ENCODE measurements at places on chromosomes 6 and 20. TPM values are rescaled to one million over a fixed set of nuclear protein-coding genes. Genes with fewer than 3 reads are reported as not detected.

DNA sequence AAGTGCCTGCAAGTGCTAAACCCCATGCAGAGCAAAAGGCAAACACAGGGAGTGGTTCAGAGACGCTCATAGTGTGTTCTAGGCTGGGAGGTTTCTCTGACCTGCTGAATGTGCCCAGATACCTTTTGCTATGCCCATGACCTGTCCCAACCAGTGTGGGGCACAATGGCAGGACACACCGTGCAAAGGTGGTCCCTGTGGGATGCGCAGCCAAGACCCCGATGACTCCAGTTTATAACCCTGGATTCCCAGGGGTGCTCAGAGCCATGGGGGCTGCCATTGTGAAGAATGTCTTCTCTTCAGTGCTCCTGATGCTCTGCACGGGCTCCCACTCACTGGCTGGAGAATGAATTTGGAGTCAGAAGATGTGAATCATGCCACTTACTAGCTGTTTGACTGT lies 2.2 kb upstream of the NINL start:
- no peak for DNase-seq

DNA sequence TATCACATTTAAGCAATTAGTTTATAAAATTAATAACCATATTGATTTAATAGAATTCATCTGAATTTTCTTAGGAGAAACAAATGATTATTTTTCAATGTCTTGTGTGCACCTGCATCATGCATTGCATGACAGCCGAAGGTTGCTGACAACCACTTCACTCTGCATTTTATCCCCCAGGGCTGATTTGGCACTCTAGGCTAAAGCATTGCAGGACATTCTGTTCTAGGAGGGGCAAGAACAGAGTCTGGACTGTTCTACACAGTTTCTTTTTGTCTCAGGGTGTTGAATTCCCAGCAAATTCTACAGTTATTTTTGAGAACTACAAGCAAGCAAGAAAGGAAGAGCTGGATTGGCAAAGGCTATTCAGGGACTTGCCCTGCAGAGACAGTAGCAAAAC lies 570.4 kb upstream of the EYS start:
- DNase-seq: no peak

DNA sequence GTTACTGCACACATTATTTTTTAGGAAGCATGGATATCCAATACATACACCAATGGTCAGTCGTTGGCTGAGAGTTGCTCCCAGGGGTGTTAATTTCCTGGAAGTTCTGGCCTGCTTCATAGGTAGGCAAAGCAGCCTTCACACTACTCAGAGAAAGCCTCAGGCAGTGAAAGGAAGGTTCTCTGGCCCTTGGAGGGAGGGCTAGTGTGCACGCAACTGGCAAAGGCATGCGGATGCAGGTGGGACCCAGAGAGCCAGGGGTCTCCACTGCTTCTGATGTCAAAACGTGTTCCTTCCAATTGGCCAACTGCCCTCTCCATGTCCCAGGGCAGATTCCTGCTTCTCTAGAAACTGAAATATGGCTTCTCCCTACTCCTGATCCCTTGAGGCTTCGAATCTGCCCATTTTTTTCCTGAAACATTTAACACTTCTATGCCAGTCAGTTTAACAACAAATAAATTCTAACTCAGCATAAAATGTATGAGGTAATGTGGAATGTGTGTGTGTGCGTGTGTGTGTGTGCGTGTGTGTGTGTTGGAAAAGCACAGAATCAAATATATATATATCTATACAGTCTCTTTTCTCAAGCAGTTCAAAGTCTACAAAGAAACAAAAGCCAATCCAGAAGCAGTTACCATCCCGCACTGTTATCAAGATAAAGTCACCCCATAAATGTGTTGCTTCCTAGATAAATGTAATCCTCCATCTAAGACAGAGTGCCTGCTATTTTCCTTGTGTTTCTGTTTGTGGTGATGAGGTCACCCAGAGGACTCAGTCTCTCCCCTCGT lies 94.0 kb upstream of the HIVEP1 start:
- DNase-seq: no peak

- no peak for DNase-seq
These were observed 126.6 kb downstream of the MTFR2 start for GRCh38 chr6:136123468-136123867.

- no peak for DNase-seq
These were observed 406.9 kb upstream of the MAP3K7 start for GRCh38 chr6:90993770-90994169.

GRCh38 chr6:105282631-105283585 lies 103.1 kb upstream of the POPDC3 start:
- no peak for DNase-seq

- no peak for DNase-seq
These were observed 382.4 kb upstream of the MMS22L start for GRCh38 chr6:97665446-97665845.

- no peak for DNase-seq
These were observed 70.6 kb upstream of the F13A1 start for GRCh38 chr6:6390849-6391602.

GRCh38 chr6:111548368-111548767 lies 57.3 kb downstream of the TRAF3IP2 start:
- no peak for DNase-seq

- DNase-seq: no peak
These were observed 107.3 kb downstream of the GMPR start for GRCh38 chr6:16345449-16346330.

DNA sequence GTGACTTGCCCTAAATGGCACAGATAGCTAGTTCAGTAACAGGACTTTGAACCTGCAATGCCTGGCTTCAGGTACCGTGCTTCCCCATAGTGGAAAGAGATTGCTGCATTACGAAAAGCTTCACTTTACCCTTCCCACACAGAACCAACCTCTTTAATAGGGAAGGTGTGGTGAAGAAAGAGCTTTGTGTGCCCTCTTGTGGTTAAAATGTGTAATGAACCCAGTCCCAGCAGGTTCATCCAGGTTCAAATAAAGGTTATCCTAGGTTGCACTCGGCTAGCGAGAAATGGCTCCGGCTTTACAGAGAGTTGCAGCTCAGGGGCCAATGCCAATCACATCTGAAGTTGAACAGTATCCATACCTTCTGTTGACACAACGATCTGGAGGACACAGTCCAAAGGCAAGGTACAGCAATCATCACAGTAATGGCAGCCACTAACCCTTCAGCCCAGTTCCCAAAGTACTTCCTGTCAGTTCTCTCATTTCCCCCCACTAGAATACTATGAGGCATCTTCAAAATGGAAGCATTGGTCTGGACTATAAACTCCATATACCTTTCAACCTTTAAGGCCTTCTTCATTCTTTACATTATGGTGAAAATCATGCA lies 3.0 kb downstream of the DEFB115 start:
- DNase-seq: no peak

- no peak for DNase-seq
These were observed 152.3 kb downstream of the CARMIL1 start for GRCh38 chr6:25431306-25431974.

- no peak for DNase-seq
These were observed 78.2 kb upstream of the PTPRK start for GRCh38 chr6:128598571-128598970.

GRCh38 chr20:53946106-53946505 lies 124.3 kb downstream of the BCAS1 start:
- DNase-seq: no peak

GRCh38 chr20:21607971-21608725 lies 94.3 kb upstream of the NKX2-2 start:
- no peak for DNase-seq

DNA sequence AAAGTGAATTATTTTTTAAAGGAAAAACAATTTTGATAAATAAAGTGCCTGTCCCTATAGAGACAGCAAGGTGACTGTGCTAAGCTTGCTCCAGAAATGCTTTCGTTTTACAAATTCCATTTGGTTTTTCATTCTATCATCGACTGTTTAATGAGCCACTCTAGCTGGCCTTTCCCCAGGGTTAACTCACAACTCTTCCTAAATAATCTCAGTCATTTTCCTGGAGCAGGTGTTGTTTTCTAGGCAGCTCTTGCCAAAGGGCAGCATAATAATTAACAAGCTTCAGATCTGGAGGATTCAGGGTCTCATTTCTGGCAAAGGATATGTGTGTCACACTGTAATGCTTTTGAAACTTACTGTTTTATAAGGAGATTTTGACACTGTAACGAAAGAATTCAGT lies 184.2 kb downstream of the KHDC1L start:
- DNase-seq: no peak

DNA sequence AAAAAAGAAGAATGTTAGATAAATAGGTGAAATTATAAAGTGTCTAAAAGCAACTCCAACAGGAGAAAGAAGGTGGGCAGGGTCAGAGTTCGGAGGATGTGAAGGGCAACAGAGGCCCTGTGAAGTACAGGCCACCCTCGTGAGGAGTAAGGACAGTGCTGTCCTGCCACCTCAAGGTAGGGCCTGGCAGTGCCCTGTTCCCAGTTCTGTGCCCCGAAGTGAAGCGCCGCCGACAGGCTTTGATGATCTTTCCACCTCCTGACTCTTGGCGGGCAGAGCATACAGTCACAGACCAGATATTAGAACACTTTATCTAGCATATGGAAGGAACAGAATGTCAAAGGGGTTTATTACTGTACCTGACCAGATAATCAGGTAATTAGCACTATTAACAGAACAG lies 75.8 kb downstream of the GJA10 start:
- DNase-seq: no peak

GRCh38 chr20:9440892-9441291 lies 73.5 kb upstream of the LAMP5 start:
- DNase-seq: no peak

DNA sequence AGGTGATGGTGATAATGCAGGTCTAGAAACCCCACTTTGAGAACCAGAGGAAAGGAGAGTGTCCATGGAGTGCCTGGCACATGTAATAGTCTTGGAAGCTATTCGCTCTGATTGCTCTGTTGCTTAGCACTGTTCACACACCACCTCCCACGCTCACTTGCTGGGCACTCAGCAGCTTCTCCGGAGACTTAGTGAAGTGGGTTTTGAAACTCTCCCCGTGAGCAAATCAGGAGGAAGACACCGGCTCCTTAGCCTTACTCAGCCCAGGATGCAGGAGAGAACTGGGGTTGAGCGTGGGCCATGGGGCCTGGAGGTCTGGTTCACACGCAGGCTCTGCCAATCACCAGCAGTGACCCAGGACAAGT lies 22.2 kb downstream of the BMP7 start:
- DNase-seq: no peak

- DNase-seq: no peak
These were observed 61.8 kb downstream of the CNBD2 start for GRCh38 chr20:36030149-36030548.

GRCh38 chr6:166911248-166911677 lies 45.1 kb downstream of the RNASET2 start:
- no peak for DNase-seq

GRCh38 chr6:101110814-101111213 lies 229.7 kb upstream of the ASCC3 start:
- DNase-seq: no peak

DNA sequence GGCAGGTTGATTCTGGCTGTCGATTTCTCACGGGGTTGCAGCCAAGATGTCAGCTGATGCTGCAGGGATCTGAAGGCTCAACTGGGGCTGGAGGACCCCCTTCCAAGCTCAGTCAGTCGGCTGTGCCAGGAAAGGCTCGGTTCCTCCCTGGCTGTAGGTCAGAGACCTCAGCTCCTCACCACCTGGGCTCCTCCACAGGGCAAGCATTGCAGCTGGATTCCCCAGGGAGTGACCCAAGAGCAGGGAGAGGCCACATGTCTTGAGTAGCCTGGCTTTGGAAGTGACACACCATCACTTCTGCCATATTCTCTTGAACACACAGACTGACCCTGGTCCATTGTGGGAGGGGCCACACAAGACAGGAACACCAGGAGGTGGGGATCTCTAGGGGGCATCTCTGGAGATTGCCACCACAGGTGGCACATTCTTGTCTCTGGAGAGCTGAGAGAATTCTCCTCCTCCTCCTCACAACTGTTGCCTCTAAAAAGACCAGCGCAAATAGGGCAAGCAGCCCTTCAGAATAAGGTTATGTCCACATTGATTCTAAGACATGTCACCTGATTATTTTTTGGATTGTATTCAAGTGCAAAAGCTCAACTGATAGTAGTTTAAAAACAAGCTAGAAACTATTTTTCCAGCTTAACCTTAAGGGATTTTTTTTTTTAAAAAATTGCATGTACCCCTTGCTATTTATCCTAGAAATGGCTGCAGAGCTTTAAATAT lies 270.5 kb downstream of the NRN1 start:
- no peak for DNase-seq

DNA sequence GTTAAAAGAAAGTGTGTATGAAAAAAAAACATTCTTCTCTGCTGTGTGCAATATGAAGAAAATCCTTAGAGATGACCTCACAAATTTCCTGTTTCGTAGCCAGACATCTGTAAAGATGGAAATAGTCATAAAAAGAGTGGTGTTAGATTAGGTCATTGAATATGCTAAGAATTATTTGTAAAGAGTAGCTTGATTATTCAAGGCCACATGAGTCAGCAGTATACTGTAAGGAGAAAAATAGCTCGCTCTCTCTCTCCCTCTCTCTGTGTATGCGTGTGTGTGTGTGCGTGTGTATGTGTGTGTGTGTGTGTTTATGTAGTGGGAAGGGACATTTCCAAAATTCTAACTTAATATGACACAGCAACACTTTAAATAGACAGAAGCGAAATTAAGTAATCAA lies 78.8 kb downstream of the PTCHD4 start:
- DNase-seq: no peak

- DNase-seq: no peak
These were observed 296.9 kb downstream of the HIVEP2 start for GRCh38 chr6:142648036-142648451.

DNA sequence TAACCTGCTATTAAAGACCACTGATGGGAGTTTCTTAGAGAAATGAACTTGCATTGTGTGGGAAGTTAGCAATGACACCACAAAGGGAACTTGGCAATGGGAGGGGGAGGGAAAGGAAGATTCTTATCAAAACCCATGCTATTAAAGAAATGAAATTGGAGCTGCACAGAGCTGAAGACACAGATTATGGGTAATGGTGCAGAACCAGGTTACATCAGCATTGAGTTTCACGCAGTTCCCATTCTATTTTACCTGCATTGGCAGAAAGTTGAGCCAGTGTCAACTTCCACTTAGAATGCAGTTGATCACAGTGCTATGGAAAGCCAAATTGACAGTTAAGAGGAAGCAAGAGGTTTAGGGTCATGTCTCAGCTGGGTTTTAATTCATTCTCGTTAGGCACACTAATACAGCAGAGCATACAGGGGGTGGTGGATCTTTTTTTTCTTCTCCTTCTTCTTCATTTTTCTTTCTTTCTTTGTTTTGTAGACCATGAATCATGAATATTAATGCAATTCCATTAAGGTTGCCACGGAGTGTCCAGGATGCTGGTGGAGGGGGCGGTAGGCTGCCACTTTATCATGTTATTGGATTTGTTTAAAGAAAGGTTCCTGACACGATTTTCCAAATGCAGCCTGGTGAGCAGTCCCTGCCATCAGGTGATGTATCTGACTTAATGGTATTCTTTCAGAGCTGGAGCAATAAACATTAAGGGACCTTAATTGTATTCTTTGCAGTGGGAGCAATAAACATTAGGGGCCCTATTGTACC lies 1092.0 kb upstream of the MAP3K7 start:
- no peak for DNase-seq

Gene BTBD9
- 10.9 TPM for polyA plus RNA-seq

Gene NR2E1
- polyA plus RNA-seq: not detected

Gene CRYBG1
- polyA plus RNA-seq: 3.2 TPM

Gene LAMA2
- 0.34 TPM for polyA plus RNA-seq

Gene DYNLT2
- 0.68 TPM for polyA plus RNA-seq

Gene VSX1
- not detected for polyA plus RNA-seq

Gene SLC17A1
- polyA plus RNA-seq: not detected

Gene CST7
- 2,521 TPM for polyA plus RNA-seq

Gene C6orf58
- not detected for polyA plus RNA-seq

Gene BACH2
- polyA plus RNA-seq: 8.1 TPM

Gene TNFAIP3
- polyA plus RNA-seq: 117 TPM

Gene PPP1R16B
- polyA plus RNA-seq: 23.6 TPM

Gene SMOC2
- polyA plus RNA-seq: not detected

Gene SNX21
- 1.6 TPM for polyA plus RNA-seq
